CD4-positive, alpha-beta memory T cell (primary cell): ENCODE measurements at places on chromosomes 1 and 21.
A peak's percentile ranks its signal among the peaks of the same experiment; 100 is the strongest.

DNA sequence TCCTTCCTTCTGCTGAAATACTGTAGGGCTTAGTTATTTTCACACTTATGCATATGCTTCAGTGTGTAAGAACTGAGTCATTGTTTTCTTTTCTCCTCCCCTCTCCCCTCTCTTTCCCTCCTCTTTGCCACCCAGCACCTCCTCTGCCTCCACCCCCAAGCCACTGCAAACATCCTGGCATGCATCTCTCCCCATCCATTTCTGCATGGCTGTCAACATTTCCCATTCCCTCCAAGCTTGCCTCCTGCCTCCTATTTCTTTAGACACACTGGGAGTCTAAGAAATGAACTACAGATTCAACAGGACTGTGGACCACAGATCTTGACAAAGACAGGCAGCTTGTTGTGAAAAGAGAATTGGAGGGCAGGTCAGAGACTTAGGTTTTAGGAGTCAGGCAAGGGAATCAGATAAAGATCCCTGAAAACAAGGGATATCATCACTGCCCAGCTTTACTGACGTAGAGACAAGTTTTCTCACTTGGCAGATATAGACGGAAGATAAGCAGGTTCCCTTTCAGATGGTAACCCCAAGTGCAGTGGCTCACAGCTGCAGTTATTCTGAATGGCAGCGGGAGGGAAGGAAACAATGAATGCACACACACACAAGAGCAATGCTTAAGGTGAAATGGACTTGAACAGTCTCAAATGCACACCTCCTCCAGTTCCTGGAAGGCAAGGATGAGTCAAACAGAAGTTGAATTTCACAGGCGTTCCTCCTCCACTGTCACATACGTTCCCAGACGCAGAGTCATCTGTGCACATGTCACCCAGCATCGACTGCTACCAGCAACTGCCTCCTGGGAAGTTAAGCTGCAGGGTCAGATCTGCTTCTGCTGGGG is 56.1 kb downstream of the HIVEP3 start:
- DNase-seq: no peak

DNA sequence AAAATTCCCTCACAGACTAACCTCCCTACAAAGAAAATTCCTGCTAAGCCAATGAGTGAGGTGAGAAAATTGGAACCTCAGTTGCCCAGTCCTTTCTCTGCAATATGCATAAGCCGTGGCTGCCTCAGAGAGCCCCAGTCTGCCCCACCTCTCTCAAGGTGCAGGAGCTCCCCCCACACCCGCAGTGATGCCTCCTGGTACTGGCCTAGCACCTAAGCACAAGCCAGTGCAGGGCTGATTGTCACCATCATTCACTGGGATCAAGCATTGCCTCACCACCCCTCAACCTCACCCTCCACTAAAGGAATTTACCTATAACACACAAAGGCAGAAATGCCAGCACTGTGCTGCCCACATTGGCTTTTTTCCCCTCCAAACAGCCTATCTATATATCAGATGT is 56.9 kb downstream of the CD34 start:
- no peak for DNase-seq

DNA sequence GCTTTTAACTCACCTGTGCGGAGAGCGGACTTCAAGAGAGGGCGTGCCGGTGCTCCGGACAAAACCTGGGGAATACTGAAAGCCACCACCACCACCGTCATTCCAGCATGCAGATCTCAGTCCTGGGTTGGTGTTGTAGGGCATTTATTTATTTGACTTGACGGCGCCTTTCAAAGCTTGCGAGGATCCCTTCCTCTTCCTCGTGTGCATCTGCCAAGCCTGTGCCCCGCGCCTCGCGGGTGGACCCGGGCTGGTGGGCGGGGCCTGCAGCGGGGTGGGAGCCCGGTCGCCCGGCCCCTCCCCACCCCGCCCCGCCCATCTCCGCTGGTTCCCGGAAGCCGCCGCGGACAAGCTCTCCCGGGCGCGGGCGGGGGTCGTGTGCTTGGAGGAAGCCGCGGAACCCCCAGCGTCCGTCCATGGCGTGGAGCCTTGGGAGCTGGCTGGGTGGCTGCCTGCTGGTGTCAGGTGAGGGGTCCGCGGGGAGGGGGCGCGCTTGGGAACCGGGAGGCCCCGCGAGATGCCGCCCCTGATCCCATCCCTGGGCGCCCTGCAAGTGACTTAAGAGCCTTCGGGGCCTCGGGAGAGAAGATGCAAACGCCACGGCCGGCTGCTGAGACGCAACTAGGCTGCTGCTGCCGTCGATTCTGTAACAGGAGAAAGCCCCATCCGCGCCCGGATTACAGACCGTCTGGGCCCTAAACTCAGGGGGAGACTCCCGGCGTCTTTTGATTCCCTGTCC is at the start of gene IL10RB:
Gene IL10RB, plus strand, starts transcription at position 318 of the 739 bp plus-strand sequence. Its CDS starts 99 bp downstream, at position 417.
- peak; percentile 77 for DNase-seq

DNA sequence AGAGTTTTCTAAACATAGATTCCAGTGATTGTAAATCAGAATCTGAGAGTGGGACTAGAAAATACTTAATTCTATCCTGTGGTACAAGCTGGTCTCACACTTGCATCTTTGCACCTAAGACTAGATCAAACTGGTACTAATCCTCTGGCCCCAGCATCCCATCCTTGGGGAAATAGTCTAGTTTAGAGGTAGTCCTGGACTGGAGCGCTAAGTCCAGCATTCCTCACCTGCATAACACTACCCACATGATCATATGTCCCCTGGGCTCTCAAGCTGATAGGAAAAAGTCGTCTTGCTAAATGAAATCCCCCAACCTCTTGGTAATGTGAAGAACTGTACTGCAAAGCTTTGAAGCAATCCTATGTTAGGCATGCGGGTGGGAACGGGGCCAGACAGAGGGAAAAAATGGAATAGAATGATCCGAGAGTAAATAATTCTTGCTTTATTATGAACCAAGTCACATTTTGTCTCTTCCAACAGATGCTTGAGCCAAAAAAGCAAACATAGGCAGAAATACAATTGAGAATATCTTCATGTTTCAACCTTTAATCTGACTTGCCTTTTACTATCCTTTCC is 4.8 kb downstream of the COX20 start:
- no peak for DNase-seq

DNA sequence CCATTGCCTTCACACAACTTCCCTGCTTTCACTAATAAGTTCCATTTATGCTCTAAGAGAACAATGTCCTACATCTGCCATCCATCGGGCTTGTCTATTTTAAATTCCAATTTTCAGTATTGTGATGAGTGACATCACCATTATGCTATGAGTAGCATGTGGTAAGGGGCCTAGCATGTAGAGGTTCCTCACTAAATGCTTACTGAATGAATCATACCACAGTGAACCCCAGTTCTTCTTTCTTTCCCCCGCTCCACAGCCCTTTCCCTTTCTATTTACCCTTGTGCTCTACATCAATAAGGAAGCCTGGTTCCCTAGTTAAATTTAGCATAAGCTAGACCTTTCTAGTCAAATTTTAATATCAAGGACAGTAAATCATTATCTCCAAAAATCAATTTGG is 195.0 kb upstream of the RGS18 start:
- no peak for DNase-seq

DNA sequence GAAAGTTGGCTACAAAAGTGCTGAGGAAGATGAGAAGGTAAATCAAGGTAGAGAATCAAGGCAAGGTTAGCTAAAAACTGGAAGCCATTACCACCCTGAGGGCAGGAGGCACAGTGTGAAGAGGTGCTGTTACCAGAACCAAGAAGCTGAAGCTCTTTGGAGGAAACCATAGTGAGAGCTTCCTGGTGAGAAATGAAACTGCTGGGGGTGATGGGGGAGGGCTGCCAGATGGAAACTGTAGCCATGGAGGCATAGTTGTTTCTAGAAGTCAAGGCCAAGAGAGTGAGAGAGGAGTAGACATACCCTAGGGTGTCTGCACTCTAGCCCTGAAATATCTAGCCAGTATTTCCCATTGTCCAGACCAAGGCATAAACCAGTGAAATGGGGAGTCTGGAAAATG is 28.7 kb downstream of the IFI44 start:
- no peak for DNase-seq

GRCh38 chr1:229184066-229184465 is 86.8 kb upstream of the RAB4A start:
- DNase-seq: no peak

GRCh38 chr1:46274225-46275029 is 26.9 kb downstream of the RAD54L start:
- DNase-seq: no peak

DNA sequence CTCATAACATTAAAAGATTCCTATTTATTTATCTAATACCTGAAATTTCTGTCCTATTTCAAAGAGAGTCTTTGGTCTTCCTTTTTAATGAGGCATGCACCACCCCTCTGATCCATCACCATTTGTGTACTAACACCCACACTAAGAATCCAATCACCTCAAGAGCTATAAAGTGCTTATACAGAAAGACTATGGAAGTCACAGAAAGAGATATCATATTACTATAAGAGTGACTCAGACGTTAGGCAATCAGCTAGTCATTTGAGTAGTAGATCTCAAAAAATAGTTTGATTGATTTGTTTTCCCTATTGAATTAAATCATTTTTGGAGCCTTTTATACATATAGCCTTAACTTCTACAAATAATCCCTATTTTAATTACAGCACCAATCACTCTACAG is 46.1 kb downstream of the NME7 start:
- DNase-seq: no peak

- peak; percentile 61 for DNase-seq
Observed at GRCh38 chr1:109499661-109500536, 6.0 kb downstream of the CYB561D1 start.

DNA sequence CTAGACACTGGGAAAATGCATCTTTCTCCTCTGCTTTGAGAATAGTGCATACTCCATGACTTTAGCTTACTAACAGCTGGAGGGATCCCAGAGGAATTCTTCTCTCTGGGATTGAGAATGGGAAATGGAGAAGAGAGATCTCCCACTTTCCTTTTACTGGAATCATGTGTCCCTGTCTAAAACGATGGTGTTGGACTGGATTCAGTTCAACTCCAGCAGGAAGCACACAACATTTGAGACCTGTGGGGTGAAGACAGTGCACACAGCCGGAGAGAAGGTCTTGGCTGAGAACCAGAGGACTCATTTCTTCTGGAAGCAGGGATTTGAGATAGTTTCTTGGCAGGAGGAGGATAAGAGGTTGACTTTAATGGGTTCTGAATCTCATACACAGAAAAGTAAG is 58.7 kb downstream of the TRABD2B start:
- DNase-seq: no peak

DNA sequence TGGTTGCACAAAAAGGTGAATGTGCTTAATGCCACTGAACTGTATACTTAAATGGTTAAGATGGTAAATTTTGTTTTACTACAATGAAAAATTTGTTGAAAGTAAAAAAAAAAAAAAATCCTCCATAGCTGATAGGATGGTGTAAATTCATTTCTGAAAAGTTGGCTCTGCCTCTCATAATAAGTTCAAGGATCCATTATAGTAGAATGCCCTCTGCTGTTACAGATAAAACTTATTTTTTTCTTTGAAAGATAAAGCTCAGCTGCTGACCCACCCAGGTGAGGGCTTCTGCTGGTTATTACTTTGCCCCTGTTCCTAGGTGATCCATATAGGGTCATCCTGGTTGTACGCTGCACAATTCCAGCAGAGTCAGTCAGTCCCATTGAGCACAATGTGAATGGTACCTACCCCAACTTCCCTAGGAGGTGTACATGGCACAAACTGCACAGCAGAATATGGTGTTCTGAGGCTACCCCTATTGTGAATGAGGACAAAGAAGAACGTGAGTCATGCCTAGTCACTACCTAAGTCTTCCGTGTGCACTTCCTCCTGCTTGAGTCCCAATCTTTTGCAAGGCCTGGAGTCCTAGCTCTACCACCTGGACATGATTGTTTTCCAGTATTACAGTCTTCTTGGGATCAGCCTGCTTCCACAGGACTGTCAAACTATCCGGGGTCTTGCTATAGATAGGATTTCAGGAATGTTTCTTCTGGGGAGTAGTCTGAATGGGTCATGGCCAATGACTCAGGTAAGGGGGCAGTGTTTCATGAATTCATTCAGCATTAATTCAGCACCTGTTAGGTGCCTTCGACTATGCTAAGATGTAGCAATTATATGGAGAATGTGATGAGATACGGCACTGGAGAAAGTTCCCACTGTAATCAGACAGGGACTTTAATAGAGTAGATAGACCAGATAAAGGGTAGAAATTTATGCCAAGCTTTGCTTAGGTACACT is 20.8 kb upstream of the CD5L start:
- DNase-seq: no peak

DNA sequence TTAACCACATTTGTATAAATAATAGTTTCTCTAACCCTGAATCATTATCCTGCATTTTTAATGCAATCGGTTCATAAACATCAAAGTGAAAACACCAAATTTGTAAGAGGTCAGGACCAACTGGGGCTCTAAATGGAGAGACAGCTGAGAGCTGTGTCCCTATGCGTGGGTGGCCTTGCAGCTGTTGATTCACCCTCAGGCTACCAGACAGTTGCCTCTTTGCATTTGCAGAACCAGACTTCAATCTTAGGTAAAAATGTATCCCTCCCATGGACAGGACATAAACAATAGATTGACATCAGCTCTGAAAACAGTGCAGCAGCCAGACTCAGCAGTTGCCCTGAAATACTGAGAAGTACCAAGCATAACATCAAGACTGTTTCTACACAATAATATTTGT is 8.8 kb upstream of the TGFB2 start:
- DNase-seq: no peak

DNA sequence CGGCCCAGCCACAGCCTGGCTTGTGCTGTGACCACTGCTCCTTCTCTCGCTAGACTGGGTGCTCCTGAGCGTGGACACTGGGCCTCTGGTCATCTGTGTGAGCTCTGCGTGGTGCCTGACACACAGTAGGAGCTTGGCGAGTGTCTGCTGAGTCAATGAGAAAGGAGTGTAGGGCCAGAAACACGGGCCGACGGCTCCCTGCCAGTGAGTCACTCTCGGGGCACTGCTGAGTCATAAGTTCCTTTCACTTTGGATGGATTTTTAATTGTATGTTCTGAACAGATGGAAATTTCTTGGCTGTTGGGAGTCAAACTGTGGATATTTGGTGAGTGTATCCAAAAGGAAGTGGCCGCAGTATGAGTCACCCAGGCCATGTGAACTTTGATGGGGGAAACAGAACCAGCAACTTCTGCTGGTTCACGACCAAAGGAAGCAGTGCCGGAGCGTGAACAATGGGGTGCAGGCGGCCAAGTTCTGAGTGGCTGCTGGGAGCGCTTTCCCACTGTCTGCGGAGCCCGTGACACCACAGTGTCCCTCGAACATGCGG is 41.0 kb upstream of the COL18A1 start:
- no peak for DNase-seq

- no peak for DNase-seq
Observed at GRCh38 chr1:3463891-3464648, 9.6 kb downstream of the ARHGEF16 start.

DNA sequence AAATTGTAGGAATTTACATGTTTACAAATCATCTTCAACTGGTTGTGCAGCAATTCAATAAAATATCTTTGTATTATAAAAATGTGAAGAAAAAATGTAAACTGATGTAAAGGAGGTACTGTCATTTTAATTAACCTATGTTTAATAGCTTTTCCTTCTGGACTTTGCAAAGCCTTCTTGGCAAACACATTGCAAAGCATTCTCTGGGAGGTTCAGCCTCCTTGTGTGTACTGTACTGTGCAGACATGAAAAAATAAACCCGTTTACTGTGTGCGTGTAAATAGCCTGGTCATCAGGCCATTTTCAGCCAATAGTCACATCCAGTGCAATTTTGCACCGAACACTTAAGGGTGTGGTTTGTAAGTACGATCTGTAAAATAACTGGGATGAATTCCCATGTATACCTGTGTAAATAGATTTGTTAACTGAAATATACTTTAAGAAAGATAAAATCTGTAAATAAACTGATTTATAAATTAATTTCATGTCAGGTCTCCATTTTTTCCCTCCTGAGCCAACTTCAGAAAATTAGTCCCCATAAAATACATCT is 40.2 kb upstream of the QSOX1 start:
- DNase-seq: no peak
